ENCODE measurements at places on chromosomes 3 and 15.

GRCh38 chr3:53166781-53167291 is 5.8 kb downstream of the PRKCD start:
- peaks cover 6% of the 10 kb centered on the region for H3K27me3 ChIP-seq
- DNase-seq = no peak
- peaks cover 62% of the 10 kb centered on the region for H3K4me1 ChIP-seq
- no peaks in the 10 kb centered on the region for H3K36me3 ChIP-seq
- no peak overlapping the region for H3K27ac ChIP-seq
- H3K4me3 ChIP-seq = no peak overlapping the region

DNA sequence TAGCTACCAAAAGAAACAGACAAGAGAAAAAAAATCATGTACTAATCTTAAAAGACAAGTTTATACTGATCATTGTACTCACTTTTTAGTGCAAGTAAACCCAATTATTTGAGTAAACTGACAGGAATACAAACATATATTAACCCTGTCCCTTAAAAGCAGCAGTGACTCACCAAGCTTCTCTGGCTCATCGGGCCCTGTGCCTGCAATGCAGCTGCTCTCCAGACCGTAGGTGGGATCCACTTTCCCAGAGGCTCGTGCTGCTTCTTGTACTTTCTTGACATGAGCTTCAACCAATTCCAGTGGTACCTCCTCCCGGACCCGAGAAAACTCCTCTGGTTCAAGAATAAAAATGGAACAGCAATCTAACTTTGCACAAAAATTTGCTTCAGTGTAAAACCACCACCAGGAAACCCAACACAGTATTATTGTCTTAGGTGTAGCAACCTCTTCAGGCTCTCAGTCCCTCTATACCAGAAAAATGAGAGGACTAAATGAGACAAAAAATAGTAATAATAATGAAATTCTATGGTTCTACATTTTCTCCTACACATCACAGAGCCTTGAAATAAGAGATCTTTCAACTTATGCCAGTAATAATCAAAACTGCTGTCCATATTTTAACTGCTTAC is 82.6 kb upstream of the CSPG5 start:
- no peak overlapping the region for H3K4me3 ChIP-seq
- no peak overlapping the region for H3K27ac ChIP-seq

DNA sequence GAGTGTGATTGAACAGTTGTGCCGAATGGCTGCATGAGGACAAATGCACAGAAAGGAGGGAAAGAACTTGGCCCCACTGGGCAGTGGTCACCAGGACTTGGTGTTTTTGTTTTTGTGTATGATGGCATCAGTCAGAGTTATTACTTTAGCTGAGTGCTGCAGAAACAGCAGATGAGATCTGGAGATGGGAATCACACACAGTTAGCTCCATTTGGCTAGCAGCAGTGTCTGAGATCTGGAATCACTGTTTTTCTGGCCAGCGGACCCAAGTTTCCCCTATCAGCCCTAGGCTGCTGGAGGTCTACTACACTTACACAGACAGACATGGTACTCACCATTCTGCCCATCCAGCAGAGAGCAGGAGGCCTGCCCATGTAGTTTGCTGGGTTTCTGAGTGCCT is 45.9 kb upstream of the APEH start:
- DNase-seq = no peak
- H3K4me3 ChIP-seq = no peak overlapping the region
- H3K4me1 ChIP-seq = no peaks in the 10 kb centered on the region
- H3K36me3 ChIP-seq = peaks cover 14% of the 10 kb centered on the region
- no peak overlapping the region for H3K27ac ChIP-seq
- no peaks in the 10 kb centered on the region for H3K27me3 ChIP-seq

DNA sequence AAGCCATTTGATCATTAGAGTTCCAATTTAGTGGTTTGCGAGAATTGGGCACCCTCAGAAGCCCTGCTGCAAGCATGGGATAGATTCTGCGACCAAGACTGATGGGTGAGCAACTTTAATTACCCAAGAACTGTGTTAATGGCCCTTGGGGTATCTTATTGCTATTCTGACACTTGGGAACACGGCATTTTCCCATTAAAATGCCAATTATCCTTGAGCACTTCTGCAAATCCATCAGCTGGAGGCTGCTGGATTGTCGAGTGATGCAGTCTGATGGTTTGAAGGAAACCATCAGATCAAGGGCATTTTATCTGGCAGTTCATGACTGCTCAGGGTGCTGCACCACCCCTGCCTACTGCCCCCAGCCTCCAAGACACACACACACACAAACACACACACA is 183.6 kb upstream of the PROK2 start:
- H3K4me1 ChIP-seq = peaks cover 10% of the 10 kb centered on the region
- H3K4me3 ChIP-seq = no peak overlapping the region
- peaks cover 77% of the 10 kb centered on the region for H3K27me3 ChIP-seq
- H3K36me3 ChIP-seq = peaks cover 3% of the 10 kb centered on the region
- H3K27ac ChIP-seq = no peak overlapping the region
- no peak for DNase-seq

GRCh38 chr15:85624291-85624801 is 170.4 kb downstream of the KLHL25 start:
- H3K4me1 ChIP-seq = peaks cover 36% of the 10 kb centered on the region
- H3K27ac ChIP-seq = no peak overlapping the region
- H3K4me3 ChIP-seq = no peak overlapping the region
- no peaks in the 10 kb centered on the region for H3K27me3 ChIP-seq
- no peak for DNase-seq

GRCh38 chr3:171380711-171381425 is 79.3 kb downstream of the TNIK start:
- no peaks in the 10 kb centered on the region for H3K36me3 ChIP-seq
- no peak overlapping the region for H3K4me3 ChIP-seq
- peaks cover 58% of the 10 kb centered on the region for H3K4me1 ChIP-seq
- no peak overlapping the region for H3K27ac ChIP-seq
- no peak for DNase-seq

DNA sequence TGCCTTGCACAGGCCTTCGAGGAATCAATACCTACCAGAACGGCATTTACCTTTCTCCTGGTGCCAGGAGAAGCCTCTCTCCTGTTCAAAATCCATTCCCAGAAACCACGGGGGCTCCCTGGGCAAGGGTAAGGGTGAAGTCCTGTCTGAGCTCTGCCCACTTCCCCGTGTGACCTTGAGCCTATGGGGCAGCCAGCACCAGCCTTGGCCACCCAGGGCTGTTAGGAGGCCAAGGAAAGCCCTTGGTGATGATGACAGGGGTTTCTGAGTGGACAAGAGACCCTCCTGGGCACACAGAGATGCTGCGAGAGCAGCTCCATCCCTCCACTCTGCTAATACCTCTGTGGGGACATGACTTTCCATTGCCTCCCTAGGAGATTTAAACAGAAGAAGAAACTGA is 5.9 kb downstream of the SCN5A start:
- H3K27ac ChIP-seq = peak overlapping the region; percentile 37
- H3K27me3 ChIP-seq = no peaks in the 10 kb centered on the region
- H3K4me3 ChIP-seq = no peak overlapping the region
- DNase-seq = no peak
- H3K36me3 ChIP-seq = no peaks in the 10 kb centered on the region
- H3K4me1 ChIP-seq = peaks cover 9% of the 10 kb centered on the region

DNA sequence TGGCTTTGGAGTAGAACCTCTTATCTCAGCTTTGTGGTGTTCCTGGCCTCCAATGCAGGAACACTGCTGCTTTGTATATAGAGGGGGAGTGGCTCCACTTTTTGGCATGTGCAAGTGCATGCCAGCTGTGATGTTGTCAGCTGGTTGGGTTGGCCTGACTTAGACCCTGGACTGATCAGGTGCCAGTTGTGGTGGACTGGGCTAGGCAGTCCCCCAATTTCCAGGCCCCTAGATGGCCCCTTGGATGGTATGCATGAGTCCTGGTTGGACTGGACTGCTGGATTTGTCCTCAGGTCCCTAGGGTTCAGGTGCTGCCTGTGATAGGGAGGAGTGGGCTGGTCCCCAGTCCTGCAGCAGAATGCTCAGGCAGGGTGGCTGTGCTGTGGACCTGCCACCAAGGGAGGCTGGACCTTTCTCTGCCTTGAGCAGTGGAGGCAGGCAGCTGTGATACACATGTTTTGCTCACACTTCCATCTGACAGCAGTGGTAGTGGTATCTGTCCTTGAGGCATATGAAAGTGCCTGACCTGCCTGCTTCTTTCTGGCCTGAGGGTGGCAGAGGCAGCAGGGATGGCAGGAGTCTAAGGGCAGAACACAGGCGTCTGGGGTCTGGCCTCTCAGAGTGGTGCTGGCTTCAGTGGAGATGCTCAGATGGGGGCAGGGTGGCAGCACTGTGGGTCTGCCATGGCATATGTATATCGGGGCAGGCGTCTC is 74.8 kb downstream of the STXBP5L start:
- H3K4me1 ChIP-seq = no peaks in the 10 kb centered on the region
- no peak for DNase-seq
- H3K36me3 ChIP-seq = peaks cover 22% of the 10 kb centered on the region
- H3K4me3 ChIP-seq = no peak overlapping the region

DNA sequence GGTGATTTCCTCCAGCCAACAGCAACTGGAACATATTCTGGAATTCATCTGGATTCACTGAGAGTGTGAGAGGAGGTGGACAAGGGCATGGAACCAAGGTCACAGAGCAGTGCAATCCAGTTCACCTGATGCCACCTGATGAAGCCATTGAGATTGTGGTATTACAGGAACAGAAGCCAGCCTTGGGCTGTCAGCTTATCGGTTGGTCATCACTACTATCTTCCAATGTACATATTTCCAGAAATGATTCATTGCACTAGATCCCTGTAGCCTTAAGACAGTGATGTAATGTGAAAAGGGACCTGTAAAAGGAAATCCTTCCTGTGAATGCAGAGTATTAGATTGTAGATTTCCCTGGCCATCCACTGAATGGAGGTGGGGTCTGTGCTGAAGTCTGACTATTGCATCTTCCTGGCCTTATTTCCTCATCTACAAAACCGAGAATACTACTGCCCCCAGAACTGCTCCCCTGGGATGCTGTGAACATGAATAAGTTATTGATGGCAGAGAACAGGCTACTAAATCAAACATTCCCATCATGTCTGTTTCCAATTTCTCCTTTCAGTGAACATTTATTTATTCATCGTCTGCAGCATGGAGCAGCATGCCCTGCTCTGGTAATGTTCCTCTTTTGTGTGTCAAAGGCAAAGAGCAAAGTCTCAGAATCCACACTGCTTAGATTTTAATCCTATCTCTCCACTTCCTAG is 47.4 kb upstream of the TPM1 start:
- H3K4me1 ChIP-seq = peaks cover 8% of the 10 kb centered on the region
- H3K27me3 ChIP-seq = no peaks in the 10 kb centered on the region
- no peak overlapping the region for H3K27ac ChIP-seq
- no peaks in the 10 kb centered on the region for H3K36me3 ChIP-seq

DNA sequence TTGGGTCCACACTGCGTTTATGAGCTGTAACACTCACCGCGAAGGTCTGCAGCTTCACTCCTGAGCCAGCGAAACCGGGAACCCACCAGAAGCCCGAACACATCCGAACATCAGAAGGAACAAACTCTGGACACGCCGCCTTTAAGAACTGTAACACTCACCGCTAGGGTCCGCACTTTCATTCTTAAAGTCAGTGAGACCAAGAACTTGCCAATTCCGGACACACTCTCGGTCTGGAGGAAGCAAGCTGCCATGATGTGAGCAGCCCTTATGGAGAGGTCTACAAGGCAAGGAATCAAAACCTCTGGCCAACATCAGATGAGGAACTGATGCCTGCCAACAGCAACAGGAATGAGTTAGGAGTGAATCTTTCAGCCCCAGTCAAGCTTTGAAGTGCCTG is 62.9 kb downstream of the SLC28A2 start:
- peak; percentile 9 for DNase-seq
- H3K27ac ChIP-seq = no peak overlapping the region
- H3K27me3 ChIP-seq = no peaks in the 10 kb centered on the region
- H3K4me1 ChIP-seq = peaks cover 4% of the 10 kb centered on the region
- H3K36me3 ChIP-seq = no peaks in the 10 kb centered on the region
- no peak overlapping the region for H3K4me3 ChIP-seq

GRCh38 chr3:196918968-196919367 is 23.4 kb downstream of the NCBP2 start:
- H3K27ac ChIP-seq = no peak overlapping the region
- no peak overlapping the region for H3K4me3 ChIP-seq
- no peaks in the 10 kb centered on the region for H3K27me3 ChIP-seq
- no peaks in the 10 kb centered on the region for H3K4me1 ChIP-seq

DNA sequence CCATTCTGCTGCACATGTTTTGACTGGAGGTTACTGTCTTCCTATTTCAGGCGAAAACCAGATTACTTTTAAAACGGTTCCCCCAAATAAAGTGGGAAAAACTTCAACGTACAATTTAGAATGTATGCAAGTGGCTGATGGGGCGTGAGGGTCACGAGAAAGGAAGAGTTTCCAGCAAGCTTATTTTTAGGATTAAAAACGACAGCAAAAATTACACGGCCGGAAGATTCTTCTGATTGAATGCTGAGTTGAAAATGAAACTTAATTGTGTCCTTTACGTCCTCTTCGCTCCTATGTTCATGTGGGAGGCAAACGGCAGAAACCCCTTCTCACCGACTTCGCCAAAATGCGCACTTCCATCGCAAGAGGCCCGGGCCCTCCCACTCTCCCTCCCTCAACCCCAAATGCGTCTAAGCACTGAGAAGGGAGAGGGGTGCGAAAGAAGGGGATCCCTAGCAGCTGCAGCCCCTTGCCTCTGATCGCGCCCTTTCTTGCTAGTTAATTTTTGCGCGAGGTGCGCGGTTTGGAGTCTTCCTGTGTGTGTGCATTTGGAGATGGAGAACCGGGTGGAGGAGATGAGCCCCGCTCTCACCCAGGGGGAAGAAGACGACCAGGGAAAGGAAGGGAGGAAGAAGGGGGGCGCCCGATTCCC is 656 bp downstream of the CD47 start:
- peaks cover 20% of the 10 kb centered on the region for H3K4me1 ChIP-seq
- H3K4me3 ChIP-seq = peak overlapping the region; percentile 94
- H3K27ac ChIP-seq = peak overlapping the region; percentile 65
- H3K27me3 ChIP-seq = peaks cover 16% of the 10 kb centered on the region
- no peaks in the 10 kb centered on the region for H3K36me3 ChIP-seq

DNA sequence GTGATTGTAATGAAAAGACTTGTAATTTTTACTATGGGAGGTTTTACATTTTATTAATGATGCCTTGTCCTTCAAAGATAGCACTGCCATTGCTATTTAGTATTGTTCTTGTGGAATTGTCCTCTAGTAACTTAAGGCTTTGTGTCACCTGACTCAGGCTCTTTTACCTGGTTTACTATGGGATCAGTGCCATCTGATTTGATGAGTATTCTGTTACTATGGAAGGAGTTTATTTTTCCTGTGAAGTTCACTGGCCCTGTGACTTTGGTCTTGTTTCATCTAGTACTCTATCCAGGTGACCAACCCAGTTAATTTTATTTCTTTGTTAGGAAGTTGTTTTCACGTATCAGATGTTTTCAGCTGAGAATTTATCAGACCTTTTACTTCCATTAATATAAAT is 9.0 kb downstream of the MORF4L1 start:
- peak overlapping the region; percentile 59 for H3K4me3 ChIP-seq
- no peak for DNase-seq
- H3K4me1 ChIP-seq = peaks cover 34% of the 10 kb centered on the region
- no peak overlapping the region for H3K27ac ChIP-seq
- no peaks in the 10 kb centered on the region for H3K27me3 ChIP-seq

- no peak overlapping the region for H3K4me3 ChIP-seq
- DNase-seq = no peak
- no peaks in the 10 kb centered on the region for H3K36me3 ChIP-seq
- H3K27ac ChIP-seq = no peak overlapping the region
Measured at GRCh38 chr3:97694876-97695275, 69.7 kb upstream of the ARL6 start.

Data from neural crest cell (in vitro differentiated cells).